ENCODE measurements at places on chromosomes 12 and 14. TPM values are rescaled to one million over a fixed set of nuclear protein-coding genes. Genes with fewer than 3 reads are reported as not detected.
A peak's percentile ranks its signal among the peaks of the same experiment; 100 is the strongest.

- peak; percentile 70 for DNase-seq
Observed at GRCh38 chr14:105473677-105474482, 741 bp upstream of the CRIP2 start.

PDE3A gene
- total RNA-seq: 14.4 TPM

GRCh38 chr12:54285150-54286041, 4.9 kb downstream of the HNRNPA1 start:
- DNase-seq: no peak

STON2 gene
- 28.7 TPM for total RNA-seq

DNA sequence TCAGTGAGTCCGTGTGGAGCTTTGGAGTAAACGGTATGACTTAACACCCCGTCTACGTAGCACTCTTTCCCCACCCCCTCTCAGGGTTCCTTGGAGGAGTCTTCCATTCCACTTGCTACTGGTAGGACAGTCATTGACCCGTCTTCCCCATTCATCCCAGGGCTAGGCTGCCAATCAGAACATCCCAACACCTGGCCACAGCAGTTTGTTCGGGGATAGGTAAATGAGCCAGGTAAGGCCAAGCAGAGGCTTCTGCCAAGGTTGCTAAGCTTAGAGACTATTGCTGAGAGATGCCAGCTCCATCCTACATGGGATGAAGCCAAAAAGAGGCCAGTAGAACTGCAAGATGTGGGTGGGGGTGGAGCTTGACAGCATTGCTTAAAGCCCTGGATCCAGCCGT, 130.8 kb downstream of the BCL11B start:
- DNase-seq: no peak

- DNase-seq: no peak
Observed at GRCh38 chr12:55705782-55706402, 1.8 kb downstream of the ITGA7 start.

- no peak for DNase-seq
Observed at GRCh38 chr14:23615856-23616255, 20.3 kb upstream of the DHRS2 start.

DNA sequence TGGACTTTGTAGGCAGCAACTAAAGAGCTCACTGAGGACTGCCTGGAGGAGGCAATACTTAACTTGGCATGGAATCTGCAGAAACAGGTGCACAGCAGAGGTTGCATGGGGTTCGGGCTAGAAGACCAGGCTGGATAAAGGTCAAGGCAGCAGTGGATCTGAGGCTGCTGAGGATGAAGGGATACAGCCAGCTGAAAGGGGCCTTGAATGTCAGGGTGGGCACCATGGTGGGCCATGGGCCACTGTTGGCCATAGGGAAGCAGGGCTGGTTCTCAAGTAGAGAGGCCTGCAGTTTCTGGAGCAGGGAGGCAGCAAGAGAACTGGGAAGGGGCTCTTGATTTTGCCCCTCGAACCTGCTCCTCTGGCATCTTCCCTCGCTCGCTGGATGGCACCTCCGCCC, 55.5 kb downstream of the C14orf132 start:
- DNase-seq: no peak

- DNase-seq: no peak
Observed at GRCh38 chr14:22474730-22475351, 114.2 kb downstream of the DAD1 start.

Data from skin of body (tissue), 3 donors.